Stimulated activated naive B cell treated with anti-CD40 and anti-IgM and Interleukin-4, amounts not matched to agents 10 μg/mL and 1 μg/mL and 100 μg/mL, for 72 hours (primary cell): ENCODE measurements at places on chromosomes 7 and 10.

DNA sequence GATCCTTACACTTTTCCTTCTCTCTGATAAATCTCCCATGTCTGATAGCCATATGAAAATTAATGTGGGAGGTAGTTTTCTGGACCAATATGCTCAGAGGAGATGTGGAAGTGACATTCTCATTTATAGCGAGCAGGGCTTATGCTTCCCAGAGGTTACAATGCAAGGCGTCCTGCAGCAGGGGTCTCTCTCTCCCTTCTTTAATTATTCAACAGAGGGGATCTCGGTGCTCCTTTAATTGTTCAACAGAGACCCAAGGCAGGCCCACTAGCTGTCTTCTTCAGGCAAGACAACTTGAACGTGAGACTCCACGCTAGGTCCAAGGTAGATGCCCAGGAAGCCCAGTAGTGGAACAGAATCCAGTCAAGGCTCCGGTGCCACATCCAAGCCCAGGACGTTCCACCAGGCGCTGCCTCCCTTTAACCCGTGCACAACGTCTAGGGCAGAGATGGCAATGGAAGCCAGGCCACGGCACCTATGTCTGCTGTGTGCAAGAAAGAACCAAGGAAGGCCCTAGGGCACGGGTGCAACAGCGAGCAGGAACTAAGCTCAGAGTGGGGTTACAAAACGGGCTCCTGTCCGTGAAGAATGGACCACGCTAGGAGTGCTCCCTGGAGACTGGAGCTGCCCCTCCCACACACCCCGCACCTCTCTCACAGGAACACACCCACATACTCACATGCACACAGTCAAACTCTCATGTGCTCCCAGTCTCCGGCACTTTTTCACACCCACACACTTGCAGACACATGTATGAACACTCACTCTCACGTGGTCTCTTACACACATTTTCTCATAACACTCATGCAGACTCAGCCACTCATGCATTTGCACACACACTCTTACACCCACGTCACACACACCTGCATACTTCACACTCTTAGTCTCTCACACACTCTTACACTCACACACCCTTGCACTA lies 230.4 kb downstream of the TNS3 start:
- no peak for DNase-seq

DNA sequence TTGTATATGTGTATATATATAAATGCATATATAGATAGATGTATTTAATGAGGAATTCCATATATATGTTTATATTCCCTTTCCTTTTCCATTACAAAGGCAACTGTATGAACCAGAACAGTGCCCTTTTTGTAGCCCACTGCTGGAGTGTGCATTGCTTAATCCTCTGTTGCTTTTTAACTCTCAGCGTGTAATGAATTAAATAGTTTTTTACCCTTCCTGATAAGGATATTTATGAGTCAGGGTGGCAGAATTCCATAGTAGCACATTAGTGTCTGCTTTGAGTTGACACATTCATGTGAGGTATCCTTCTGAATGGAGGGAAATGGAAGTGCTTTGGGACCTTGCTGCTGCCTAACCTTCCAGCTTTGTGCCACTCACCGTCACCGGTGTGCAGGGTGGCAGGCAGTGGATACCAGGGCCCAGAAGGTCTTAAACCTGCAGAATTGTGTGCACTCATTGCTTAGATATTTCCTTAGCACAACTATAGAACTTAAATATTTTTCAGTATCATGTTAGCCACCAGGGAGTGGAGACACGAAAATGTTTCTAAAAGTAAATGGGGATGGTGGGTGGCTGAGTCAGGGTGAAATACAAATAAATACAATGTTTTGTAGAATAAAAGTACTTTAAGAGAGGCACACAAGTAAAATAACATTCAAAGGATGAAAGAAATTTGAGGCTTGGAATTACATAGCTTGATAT lies 117.9 kb downstream of the SND1 start:
- DNase-seq: no peak

GRCh38 chr10:123357421-123357930 lies 203.3 kb downstream of the BUB3 start:
- DNase-seq: no peak

DNA sequence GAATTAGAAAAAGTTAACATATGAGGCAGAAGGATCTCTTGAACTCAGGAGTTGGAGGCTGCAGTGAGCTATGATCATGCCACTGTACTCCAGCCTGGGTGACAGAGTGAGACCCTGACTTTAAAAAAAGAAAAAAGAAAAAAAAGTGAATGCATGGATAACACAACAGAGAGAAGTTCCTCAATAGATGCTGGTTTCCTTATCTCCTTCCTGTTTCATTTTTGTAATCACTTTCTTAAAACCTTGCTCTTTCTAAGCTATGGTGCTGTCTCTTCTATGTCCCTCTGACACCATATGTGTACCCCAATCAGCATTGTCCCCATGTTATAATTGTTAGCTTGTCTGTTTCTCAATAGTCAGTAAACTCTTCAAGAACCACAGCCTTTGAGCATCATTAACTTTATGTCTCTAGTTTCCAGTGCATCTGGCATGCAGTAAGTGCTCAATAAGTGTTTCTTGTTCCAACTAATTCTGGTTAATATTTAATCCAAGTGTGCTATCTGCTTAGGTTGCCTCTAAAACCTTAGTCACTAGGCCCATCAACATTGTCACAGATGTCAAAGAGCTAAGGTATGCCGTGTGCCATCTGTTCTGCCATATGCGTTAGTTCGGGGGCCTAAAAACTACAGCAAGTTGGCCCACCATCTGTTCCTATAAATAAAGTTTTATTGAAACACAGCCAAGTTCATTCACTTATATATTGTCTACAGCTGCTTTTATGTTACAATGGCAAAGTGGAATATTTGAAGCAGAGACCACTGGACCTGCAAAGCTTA lies 36.2 kb downstream of the MPP7 start:
- DNase-seq: no peak

DNA sequence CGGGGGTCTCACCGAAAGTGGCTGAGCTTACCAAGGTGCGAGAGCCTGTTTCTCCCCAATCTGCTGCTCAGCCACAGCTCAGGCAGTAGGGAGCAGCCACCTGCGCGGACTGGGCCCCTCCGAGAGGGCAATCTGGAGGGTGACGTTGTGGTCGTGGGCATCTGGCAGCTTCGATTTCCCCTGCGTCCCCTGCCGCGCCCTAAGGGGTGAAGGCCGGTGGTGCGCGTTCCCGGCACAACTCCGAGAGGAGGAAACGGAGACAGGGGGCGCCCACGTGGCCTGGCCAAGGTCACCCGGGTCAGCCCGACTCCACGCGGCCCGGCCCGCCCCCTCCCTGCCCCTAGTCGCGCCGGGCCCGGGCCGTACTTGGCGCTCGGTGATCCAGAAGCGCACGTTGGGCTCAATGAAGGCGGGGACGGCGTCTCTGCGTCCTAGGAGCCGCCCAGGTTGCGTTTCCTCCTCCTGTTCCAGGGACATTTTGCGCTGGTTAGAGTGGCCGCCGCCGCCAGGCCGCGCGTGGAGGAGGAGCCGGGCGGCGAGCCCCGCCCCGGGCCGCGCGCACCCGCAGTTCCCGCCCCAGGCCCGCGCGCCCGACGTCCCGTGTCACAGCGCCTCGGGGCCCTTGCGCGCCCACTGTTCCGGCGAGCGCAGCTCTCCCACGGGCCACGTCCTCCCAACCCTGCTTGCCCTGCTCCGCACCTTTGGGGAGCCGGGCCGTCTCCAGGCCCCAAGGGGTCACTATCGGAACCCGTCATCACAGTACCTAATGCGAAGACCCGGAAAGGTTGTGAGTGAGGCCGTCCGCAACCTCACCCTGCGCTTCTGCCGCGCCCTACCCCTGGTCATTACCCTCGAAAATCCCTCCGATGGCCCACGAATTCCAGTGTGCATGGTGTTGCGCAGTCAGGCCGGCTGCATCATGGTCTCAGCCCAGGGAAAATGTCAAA lies at the start of gene SFXN4:
Gene SFXN4, minus strand, starts transcription at position 544 of the 947 bp plus-strand sequence. Its CDS starts 67 bp downstream, at position 477.
- DNase-seq: peak; percentile 78

DNA sequence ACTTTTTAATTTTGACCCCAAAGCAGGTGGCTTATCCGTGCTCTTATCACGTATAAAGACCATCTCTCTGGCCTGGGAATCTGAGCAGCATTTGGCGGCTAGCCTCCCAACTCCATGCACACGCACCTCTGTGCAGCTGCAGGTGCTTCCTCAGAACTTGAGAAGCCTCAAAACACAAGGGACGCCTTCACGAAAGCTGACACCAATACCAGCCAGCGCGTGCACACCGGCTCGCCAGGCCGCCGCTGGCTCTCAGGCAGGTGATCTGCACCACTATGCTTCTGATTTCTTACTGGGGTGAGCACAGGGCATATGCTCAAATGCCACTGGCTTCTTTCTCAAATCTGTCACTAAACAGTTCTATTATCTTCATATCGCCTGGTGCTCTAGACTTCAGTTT lies 145.0 kb downstream of the PARD3 start:
- no peak for DNase-seq

- no peak for DNase-seq
Measured at GRCh38 chr7:47493976-47494911, 87.7 kb downstream of the TNS3 start.

- DNase-seq: no peak
Measured at GRCh38 chr7:79610748-79611304, 157.4 kb upstream of the MAGI2 start.

DNA sequence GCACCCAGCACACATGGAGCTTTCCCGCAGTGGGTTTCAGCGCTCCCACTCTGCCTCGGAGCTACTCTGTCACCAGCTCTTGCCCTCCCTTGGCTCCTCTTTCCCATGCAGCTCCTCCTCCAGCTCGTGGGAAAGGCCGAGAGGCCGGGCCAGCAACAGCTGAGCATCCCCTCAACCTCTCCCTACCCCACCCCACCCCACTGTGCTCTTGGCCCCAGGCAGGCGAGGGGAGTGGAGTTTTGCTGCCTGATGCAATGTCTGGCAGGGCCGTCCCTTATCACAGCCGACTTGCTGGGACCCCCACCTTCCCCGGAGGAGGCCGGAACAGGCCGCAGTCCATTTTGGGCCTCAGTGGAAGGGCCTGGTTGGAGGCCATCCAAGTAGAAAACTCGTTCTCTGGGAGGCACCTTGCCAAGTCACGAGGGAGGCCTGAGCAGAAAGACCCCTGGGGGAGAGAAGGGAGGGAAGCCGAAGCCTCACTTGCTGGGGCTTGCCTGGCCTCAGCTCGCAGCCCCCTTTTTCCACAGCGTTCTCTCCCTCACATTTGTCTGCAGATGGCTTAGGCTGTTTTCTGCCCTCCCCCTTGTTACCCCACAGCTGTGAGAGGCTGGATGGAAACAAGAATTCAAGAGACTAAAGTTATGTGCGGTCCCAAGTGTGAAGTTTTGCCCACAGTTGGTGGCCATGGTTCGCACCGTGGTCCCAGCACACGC lies 35.3 kb downstream of the CHST3 start:
- no peak for DNase-seq

DNA sequence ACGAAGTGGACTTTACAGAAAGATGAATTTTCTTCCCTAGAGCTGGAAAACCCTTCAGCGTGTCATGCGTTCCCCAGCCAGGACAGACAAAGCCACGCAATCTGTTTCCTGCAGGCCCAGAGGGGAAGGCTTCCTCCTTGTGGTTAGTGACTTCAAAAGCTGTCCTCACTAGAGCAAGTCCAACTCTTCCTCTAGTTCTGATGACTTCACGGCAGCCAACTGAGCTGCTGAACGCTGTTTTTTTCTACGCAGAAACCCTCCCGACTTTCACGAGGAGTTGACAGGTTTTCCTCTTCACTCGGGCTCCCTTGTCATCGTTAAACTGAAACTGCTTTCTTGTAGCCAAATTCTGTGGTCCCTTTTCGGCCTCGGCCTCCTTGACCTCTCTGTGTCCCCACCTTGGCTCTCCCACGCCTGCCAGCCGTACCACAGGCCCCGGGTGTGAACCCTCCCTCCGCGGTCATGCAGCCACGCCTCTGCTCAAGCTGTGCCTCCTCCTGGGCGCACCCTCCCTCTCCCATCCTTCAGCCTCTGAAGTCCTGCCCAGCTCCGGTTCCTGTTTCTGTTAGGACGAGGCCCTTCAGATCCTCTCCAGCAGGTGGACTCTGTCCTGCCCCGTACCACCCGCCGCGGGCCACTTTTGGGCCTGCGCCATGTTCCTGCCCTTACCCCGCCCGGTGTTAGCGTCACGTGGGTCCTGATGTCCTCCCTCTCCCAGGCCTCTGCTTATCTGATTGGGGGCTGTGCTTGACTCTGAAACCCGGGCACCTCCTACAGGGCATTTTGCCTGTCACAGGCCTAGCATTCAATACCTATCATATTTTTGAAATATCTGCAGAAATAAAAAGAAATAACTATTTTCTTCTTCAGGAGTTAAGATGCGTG lies 39.3 kb downstream of the CUX1 start:
- DNase-seq: peak; percentile 92

DNA sequence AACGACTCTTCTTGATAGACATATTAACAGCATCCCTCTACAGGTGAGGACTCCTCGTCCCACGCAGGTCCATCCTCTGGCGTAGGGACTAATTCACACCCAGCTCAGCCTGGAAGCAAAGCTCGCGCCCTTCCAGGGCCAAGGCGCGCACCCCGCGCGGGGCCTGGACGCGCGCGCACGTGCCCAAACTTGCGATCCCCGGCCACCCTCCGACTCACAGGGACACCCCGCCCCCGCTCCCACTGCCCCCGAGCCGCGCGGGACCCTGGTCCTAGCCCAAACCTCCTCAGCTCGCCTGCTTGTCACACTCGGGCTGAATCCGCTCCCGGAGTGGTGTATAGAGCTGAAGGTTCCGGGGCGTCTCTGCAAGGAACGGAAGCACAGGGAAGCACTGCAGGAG lies 76.9 kb downstream of the ZNF248 start:
- DNase-seq: no peak

GRCh38 chr7:94450044-94450697 lies 55.5 kb downstream of the COL1A2 start:
- DNase-seq: no peak

DNA sequence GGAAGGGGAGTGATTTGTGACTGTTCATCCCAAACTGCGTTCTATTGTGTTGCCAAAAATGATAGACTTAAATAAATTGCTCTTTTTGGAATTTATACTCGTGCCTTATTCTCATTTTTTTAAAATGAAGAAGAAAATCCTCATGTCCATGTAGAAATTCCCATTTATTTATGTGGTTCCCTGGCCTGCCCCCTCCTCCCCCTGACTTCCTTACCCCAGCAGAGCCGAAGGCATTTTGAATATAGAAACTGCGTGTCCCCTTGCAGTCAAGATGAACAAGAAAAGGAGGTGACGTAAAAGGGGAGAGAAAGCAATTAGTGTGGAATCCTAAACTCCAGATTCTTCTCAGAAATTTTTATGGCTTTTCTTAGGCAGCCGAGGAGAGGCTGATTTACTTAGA lies 126.1 kb downstream of the FAM204A start:
- DNase-seq: no peak
